ENCODE measurements at places on chromosomes 7 and 10. TPM values are rescaled to one million over a fixed set of nuclear protein-coding genes. Genes with fewer than 3 reads are reported as not detected.

Gene FFAR4
- not detected for total RNA-seq

Gene NPSR1
- total RNA-seq: not detected

Gene NXPH1
- total RNA-seq: not detected

Gene ASB15
- total RNA-seq: not detected

Gene SPDYE16
- not detected for total RNA-seq

Gene GIMAP2
- total RNA-seq: 2.6 TPM

Gene GBX1
- not detected for total RNA-seq

Gene GCK
- total RNA-seq: 0.43 TPM

Gene TAS2R39
- total RNA-seq: not detected

Gene AKR1B1
- total RNA-seq: 102 TPM

Gene PTF1A
- total RNA-seq: not detected

Gene UNCX
- not detected for total RNA-seq

Gene CRTAC1
- not detected for total RNA-seq

Gene C10orf67
- total RNA-seq: under 0.01 TPM

Gene FGFBP3
- total RNA-seq: 0.97 TPM

- DNase-seq: peak; percentile 93
Observed at GRCh38 chr7:102991540-102992214, 78.9 kb downstream of the LRRC17 start.

DNA sequence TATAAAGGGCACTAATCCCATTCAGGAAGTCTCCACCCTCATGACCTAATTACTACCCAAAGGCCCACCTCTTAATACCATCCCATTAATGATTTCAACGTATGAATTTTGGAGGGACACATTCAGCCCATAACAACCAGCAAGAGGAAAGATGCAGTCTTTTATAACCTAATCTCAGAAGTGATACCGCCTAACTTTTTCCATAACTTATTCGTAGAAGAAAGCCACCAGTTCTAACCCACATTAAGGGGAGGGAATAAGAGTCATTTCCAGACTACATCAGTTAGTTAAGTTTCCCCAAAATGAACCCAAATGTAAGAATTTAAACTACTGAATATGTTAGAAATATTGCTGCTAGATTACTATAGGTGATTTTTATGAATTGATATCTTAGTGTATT lies 32.1 kb upstream of the LHFPL3 start:
- no peak for DNase-seq

GRCh38 chr7:107660381-107661080 lies at the start of gene SLC26A4:
Gene SLC26A4 (plus strand): TSS chr7:107660828. CDS start chr7:107661642, 814 bp downstream.
- no peak for DNase-seq

GRCh38 chr7:117190104-117190503 lies 132.8 kb downstream of the WNT2 start:
- DNase-seq: no peak

GRCh38 chr10:93261961-93262610 lies 188.4 kb downstream of the CYP26A1 start:
- DNase-seq: no peak

DNA sequence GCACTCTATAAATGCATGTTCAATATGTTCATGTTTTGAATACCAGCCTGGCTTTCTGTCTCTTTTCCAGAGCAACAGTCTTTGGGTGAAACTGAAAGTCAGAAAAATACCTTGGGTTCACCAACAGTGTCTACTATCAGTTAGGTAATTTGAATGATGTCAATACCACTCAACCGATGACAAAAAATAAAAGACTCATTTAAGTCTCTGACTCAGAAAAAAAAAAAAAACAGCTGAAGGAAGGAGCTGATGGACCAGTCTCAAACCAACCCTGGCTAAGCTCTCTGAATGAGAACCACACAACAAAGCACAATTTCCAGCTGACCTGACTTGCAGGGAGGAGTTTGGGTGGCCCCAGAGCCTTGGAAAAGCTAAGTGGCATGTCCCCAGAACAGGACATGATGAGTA lies 42.5 kb downstream of the ABLIM1 start:
- no peak for DNase-seq

- DNase-seq: no peak
Observed at GRCh38 chr10:32348297-32349198, 1.6 kb upstream of the EPC1 start.

DNA sequence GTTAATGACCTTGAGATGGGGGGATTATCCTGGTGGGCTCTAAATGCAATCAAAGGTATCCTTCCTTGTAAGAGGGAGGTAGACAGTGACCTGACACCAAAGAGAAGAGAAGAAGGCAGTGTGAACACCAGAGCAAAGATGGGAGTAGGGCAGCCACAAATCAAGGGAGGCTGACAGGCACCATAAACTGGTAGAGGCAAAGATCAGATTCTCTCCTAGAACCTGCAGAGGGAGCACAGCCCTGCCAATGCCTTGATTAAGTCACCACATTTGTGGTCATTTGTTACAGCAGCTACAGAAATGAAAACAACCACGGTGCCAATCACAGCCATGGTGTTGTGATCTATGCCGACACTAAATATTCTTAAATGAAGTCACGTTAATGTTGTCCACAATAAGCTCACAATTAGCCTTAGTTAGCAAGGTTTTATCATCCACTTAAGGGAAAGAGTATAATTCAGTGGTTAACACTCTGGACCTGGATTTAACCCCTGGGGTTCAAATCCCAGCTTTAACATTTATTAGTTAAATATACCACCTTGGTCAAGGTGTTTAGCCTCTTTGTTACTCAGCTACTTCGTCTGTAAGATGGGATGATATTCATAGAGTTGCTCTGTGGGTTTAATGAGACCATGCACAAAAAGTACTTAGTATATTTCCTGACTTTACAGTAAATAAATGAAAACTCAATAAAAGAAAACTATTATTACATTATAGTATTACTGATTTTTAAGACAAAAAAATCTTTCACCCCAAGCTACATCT lies 70.8 kb downstream of the SGMS1 start:
- DNase-seq: peak; percentile 74

DNA sequence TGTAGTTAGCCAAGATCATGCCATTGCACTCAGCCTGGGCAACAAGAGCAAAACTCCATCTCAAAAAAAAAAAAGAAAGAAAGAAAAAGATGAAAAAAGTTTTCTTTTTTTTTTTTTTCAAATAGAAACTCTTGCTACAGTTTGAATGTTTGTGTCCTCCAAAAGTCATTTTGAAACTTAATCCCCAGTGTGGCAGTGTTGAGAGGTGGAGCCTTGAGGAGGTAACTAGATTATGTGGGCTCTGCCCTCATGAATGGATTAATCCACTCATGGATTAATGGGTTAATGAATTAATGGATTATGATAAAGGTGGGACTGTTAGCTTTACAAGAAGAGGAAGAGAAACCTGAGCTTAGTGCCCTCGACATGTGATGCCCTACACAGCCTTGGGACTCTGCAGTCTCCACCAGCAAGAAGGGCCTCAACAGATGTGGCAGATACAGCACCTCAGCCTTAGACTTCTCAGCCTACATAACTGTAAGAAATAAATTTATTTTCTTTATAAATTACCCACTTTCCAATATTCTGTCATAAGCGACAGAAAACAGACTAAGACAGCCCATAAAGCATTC lies 25.1 kb downstream of the CPEB3 start:
- no peak for DNase-seq

- DNase-seq: no peak
Observed at GRCh38 chr7:21718391-21718790, 175.6 kb downstream of the DNAH11 start.

DNA sequence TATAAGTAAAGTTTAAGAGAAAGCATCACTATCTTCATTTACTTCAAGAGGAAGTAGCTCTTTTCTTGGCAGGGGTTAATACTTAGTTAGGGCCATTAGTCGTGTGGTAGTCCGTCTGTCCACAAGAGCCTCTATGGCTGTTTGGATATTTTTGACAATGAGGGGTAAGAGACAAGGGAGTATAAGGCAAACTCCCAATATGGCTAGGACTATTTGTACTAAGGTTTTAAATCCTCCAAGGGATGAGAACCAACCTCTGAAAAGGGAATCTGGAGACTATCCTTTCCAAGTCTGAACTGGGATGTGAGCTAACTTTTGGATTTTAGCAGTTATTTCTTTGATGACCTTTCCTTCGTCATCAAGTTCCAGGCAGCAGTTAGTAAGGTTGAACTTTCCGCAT lies at the start of gene ZNF117:
Gene ZNF117 (minus strand): TSS at position 101 of the 400 bp plus-strand sequence.
- DNase-seq: no peak

DNA sequence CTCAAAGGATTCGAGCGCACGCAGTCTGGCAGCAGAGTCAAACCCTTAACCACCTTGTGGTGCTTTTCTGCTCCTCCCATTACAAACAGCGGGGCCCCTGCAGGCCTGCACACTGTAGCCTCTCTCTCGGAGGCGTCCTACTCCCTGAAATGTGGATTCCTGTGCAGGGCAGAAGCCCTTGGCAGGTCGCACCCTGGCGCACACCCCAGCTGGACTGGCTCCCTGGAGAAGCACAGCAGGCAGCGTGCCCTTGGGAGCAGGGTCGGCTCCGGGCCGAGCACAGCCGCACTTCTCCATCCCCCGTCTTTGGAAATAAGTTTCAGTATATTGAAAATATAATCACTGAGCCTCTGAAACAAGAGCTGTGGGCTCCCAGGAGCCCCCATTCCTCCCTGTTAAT lies 144.1 kb downstream of the C10orf105 start:
- DNase-seq: no peak

- no peak for DNase-seq
Observed at GRCh38 chr7:84610390-84610789, 415.8 kb upstream of the SEMA3A start.

DNA sequence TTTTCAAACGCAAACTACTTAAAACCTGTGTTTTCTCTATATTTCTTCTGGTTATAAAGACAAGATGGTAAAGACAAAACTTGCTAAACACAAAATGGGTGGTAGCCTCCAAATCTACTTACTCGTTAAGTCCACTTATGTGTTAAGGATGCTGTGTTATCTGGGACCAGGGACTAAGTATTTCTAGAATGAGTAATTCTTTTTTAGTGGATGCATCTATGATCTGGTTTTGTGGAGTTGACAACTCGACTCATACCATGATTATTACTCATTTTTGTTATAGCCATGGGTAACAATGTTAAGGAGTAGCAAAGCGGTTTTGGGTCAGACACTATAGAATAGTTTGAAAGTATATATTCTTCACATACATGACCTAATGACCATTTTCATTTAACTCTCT lies 239.5 kb upstream of the FOXP2 start:
- DNase-seq: no peak

DNA sequence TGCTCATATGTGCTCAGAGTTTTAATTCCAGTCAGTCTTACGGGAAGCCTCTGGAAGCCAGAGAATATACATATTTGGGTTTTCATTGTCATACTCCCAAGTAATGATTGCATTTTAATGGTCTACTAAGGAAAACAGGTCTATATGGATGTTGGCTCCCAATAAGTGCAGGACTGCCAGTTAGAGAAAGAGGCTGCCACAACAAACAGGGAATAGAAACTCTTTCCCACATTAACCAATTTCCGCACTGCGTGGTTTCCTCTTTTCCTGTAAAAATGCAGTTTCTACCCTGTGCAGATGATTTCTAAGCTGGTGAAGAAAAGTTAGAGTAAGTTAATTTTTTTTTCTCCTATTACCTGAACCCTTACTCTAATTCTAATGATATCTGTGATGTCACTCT lies 78.2 kb downstream of the CCSER2 start:
- no peak for DNase-seq

DNA sequence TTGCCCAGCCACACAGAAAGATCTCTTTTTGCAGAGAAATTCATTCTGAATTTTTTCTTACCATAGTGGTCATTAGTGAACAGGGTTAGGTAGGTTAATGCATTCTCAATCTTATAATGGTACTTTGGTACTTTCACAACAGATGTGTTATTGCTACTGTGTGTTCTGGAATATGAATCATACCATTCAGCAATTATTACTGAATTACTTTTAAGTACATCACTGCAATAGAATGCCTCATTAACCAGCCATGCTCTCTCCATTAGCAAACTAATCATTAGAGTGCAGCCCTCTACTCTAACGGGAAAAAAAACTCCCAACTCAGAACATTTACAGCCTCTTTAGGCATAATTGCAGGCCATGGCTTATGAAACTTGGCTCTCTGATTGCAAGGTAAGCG lies 102.1 kb downstream of the DOCK4 start:
- no peak for DNase-seq

- DNase-seq: no peak
Observed at GRCh38 chr7:125504848-125505247, 575.2 kb upstream of the POT1 start.

- DNase-seq: no peak
Observed at GRCh38 chr7:68965351-68965750, 632.9 kb upstream of the AUTS2 start.

DNA sequence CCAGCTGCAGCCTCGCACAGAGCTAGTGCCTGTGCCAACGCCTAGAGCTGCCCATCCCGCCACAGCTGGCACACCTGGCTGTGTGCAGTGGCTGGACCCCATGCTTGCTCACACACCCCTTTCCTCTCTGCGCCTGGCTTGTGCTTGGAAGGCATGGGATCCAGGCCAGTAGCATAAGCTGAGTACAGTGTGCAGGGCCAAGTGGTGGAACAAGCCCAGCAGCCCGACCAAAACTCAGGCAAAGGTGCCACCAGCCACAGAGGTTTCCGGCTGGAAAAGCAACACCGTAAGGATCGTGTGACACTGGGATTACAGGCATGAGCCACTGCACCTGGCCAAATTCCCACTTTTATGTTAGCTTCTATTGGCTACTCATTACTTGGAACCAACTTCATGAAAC lies 38.4 kb downstream of the SCRN1 start:
- DNase-seq: no peak

GRCh38 chr7:123772652-123773051 lies 23.8 kb upstream of the WASL start:
- DNase-seq: no peak

DNA sequence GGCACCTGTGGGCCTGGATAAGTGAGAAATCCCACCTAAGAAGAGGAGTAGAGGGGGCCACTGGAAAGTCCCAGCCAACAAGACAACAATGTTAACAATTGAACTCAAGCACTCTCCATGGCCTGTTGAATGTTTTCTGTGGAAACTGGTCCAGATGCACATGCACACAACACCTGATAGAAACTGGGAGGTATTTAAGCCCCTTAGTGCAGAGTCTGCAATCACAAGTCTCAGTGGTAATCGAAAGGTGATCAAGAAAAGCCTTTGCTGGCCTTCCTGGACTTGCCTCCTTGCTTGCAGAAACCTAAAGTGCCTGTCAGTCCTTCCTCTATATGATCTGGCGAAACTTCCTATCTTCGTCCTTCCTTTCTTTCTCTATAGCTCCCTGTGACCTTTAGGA lies 30.6 kb upstream of the HNRNPH3 start:
- DNase-seq: no peak

DNA sequence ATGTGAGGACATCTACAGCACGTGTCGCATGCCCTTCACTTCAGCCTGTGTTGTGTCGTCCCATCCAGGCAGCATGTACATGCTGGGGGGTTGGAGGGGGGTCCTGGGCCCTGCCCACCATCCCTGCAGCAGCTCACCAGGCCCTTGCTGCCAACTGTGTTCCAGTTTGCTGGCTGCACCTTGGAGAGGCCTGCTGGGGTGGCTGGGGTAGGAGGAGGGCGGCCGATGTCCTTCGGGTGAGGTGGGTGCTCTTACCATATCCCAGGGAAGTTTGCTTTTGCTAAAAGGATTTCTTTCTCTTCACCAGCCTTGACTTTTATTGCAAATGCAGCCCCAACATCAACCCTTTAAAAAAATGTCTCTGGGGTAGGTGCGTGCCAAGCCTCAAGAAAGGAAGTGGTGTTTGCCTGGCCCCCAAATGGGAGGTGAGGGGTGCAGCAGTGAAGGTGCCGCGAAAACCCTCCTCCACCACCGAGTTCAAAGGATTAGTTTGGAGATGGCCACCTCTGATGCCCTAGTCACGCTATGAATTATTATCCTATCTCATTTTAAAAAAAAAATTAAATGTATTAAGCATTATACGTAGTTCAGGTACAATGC lies 165.8 kb upstream of the KLF6 start:
- no peak for DNase-seq

All from fibroblast of villous mesenchyme (primary cell).